ENCODE measurements at places on chromosomes 12 and 14.

DNA sequence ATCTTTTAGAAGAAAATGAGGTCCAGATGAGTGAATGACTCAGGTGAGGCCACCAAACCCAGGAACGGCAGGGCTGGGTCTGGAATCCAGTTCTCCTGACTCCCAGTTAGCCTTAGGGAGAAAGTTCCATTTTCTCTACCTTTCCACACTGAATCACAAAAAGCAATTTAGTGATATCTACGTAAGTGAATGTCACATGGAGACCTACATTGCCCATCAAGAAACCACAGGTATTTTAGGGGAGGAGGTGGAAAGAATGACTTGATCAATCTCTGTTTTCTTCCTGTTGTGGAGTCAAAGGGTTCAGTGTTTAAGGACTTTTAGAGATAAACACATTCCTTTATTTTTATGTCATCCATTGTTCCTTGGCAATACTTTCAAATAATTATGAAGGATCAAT lies 106.9 kb upstream of the PTPRB start:
- DNase-seq = no peak

DNA sequence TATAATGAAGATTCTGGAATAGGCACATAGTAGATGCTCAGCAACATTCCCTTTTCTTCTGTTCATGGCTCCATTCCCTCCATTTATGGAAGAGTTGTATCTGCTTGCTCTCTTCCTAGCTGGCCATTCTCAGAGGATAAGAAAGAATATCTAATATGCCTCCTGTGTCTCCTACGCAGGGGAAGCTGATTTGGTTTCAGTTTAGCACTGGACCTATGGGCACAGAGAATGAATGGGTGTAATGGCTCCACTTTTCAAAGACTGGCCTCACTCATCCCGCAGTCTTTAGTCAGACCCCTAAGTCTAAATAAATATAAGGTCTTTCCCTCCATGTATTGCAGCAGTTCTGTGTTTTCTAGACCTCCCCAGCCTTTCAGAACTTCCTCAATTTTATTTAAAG lies 2.0 kb downstream of the PKP2 start:
- no peak for DNase-seq

GRCh38 chr14:54902143-54902520 lies 494 bp downstream of the GCH1 start:
- peak; percentile 63 for DNase-seq

DNA sequence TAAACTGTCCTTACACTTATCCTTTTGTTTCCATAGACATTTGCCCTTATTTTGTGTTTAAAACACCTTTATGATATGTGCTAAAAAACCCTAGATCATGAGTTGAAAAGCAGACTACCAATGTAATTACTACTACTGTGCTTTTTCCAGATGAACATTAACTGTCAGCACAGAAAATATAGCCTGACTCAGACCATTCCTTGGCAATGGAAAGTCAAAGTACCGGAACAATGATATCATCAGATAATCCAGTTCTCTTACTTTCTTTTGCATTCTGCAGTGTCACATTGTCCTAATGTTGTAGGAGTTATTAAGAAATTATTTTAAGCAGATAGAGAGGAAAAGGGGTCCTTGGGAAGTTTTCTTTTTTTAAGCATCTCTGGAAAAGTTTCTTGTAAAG lies 1189.0 kb upstream of the FLRT2 start:
- no peak for DNase-seq

DNA sequence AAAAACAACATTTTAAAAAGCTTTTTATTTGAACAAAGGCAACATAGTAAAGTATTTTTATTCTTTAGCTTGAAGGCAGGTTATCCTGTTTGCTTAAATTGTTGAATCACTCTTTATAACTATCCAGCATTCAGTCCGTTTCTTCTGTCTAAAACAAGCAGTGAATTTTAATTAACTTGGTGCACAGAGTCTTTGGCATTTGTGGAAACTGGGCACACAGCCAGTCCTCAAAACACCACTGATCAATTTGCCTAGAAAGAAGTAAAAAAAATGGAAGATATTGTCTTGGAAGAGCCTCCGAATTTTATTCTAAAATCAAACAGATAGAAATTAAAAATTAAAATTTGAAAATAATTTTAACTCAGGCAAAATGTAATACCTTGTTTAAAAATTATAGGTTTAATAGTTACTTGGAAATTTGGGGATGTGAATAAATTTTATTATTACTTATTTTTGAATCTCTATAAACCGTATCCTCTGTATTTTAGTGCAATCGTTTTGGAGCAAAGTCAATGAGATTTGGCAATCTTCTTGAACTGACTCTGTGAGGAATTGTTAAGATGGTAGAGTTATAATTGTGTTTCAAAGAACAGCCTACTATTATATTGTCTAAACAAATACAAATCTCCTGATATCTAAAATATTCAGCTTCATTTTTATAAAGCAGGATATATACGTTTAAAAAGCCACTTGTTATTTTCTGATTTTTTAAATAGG lies 927.0 kb downstream of the SLC16A7 start:
- DNase-seq = no peak

- DNase-seq = no peak
These were observed 428.3 kb downstream of the DIO2 start for GRCh38 chr14:79783041-79783440.

GRCh38 chr12:116962197-116962596 lies 51.4 kb downstream of the FBXW8 start:
- no peak for DNase-seq

GRCh38 chr14:103890821-103891666 lies 37.2 kb upstream of the TDRD9 start:
- no peak for DNase-seq

DNA sequence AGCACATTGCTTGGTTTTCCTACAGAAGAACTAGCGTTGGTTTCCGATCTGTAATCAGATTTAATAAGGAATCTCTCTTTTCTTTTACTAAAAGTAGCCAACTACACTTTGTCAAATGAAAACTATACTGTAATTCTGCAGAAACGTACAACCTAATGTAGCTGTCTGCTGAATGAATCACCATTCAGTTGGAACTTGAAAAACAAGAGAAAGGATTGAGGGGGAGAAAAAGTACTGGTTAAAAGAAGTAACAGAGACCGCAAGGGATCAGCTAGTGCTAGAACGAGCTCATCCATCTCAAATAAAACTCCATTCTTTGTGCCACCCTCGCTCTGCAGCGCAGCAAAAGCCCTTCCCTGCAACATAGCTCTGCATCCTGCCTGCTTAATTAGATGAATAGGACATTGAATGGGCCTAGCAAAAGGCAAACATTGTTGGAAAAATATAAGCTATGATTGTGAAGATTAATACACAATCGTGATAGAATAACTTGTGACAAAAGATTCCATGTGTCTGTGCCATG lies 2.6 kb downstream of the GARIN2 start:
- no peak for DNase-seq

DNA sequence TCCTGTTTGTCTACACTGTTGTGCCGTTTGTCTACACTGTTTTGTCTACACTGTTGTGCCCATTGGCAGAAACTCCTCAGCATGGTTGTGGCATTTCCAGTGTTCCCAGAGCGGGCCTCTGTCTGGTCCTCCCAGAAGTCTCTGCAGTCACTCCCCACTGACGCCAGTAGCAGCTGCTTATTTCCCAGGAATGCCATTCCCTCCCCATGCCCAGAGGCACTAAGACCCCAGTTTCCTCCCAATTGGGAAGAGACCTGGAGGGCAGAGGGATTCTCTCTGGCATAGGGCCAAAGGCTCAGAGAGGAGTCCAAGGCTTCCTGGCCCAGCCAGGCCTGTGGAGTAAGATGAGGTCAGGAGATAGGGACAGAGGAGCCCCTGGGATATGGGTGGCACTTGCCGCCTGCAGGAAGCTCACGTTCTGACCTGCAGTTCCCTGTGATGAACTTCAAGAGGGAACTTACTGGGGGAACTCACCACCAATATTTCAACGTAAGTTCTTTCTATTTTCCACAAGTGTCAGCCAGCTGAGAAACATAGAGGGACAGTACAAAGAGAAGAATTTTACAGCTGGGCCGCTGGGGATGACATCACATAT lies 69.1 kb downstream of the TNFAIP2 start:
- DNase-seq = no peak

DNA sequence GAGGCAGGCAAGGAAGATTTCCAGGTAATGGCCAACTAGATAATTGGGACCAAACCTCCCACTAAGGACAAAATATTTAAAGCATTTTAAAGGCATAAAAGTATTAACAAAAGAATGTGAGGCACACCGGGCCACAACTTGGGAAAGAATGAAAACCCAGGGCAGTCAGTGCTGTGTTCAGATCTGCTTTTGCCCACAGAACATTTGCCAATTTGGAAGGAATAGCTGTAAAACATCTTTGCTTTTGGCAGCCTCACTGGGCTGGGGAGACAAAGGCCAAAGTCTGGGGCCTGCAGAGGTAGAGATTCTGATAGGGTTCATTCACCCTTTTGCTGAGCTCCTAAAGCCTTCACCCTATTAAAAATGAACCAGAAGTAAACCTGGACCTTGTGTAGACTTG lies 82.3 kb downstream of the SYNE3 start:
- DNase-seq = no peak

DNA sequence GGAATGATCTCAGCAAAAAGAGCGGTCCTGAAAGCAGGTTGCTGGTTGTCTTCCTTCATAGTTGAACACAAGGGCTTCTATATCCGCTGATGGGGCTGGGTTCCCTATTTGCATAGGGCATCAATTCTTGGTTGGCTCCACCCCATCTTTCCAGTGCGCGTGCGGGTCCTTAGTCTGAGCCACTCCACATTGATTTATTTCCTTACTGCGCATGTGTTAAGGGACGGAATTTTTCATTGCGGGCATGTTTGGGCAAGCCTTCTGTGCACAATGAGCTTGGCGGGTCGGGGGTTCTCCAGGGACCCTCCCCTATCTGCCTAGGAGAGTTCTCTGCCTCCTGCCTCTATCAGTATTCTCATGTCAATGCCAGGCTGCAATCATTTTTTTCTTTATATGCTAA lies 21.2 kb upstream of the DLGAP5 start:
- no peak for DNase-seq

DNA sequence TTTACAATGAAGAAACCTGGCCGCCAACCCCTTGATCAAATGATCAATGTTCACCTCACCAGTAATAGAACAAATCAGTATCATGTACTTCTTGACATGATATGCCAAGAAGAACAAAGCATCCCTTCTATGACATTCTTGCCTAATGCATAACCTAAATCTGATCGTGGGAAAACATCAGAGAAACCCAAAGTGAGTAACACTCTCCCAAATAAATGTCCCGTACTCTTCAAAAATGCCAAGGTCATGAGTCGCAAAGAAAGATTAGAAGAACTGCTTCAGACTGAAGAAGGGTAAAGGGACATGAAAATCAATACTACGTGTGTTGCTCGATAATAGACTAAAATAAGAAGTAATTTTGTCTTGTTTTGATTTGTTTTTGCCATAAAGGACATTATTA lies 11.4 kb upstream of the SLC25A3 start:
- DNase-seq = no peak

GRCh38 chr14:90039253-90040010 lies 22.4 kb upstream of the KCNK13 start:
- DNase-seq = no peak

GRCh38 chr12:119829439-119829838 lies 47.7 kb downstream of the CIT start:
- no peak for DNase-seq

- DNase-seq = no peak
These were observed 4.6 kb downstream of the PSEN1 start for GRCh38 chr14:73140811-73141323.

- DNase-seq = no peak
These were observed 20.2 kb upstream of the OASL start for GRCh38 chr12:121059031-121059898.

- DNase-seq = no peak
These were observed 1.8 kb upstream of the GMFB start for GRCh38 chr14:54490445-54491175.

DNA sequence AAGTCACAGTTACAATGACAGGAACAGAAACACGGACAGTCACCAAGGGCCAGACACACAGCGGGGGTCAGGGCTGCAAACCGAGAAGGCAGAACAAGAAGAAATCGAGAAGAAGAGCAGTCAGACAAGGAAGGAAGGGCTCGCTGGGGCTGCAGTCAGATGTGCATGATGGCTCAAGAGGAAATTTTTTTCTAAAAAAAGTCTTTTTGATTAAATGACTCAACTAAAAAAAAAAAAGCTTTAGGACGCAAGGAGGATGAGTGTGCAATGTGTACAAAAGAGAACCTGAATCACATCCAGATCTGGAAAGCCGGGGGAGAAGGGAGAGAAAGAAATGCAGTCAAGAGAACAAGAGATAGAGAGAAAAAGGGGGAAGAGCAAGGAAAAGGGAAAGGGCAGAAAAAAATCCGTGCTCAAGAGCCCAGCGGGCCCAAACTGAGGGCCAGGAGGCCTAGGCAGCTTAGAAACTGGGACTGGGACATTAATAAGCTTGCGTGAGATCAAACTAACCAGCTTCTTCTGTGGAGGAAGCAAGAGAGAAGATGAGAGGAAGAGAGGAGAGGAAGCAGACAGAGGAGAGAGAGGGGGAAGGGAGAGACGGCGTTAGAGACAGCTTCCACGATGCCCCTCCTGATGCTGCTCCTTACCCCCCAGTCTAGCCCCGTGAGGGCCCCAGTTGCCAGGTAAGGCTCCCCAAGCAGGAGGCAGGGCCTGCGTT lies 6.7 kb downstream of the IFFO1 start:
- no peak for DNase-seq

GRCh38 chr14:50736932-50737419 lies 68.9 kb upstream of the SAV1 start:
- no peak for DNase-seq

DNA sequence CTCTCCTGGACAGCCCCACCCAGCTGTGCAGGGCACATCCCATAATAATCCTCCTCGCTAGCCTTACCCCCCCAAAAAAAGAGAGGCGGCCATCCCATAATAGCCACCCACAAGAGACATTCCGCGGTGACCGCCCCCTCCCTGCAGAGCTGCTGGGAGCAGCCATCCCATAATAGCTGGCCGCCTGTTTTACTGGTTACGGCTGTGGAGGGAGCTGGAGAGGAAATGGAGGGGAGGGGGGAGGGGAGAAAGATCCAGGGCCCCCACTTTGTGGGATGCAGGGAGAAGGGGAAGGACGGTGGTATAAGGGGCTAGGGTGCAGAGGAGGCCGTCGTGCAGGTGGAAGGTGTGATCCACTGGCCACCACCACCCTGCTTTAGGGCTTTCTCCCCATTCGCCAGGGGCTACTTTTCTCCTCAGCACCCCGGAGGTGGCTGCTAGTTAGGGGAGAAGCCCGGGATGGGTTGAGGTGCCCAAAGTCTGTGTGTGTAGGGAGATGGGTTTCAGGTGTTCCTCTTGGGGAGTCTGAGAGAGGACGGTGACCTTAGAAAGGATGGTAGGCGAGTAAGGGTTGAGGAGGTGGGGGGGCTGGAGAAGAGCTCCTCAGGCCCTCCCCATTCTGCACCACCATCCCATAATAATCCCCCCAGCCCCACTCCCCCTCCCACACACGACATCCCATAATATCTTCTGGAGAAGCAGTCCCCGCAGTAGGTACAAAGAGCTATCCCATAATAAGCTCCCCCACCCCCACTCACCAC lies 6.0 kb upstream of the CHD4 start:
- DNase-seq = no peak

DNA sequence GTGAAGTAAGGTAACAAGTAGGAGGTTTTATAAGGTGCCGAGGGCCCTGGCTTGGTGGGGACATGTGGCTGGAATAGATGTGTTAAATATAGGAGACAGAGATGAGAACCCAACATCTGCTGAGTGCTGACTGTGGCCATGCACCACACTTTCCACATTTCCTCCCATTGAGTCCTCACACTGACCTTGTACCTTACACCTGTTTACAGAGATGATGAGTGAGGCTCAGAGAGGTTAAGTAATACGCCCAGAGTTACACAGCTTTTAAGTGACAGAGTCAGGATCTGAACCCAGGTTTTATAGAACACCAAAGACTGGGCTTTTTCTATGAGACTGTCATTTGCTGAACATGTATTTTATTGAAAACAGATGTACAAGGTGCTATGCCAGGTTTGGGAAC lies 70.8 kb upstream of the LTA4H start:
- no peak for DNase-seq

- DNase-seq = no peak
These were observed 78.7 kb downstream of the PRICKLE1 start for GRCh38 chr12:42510823-42511222.
